ENCODE measurements at places on chromosomes 2 and 18.

GRCh38 chr2:1714291-1715064, 29.8 kb downstream of the PXDN start:
- no peak for DNase-seq

DNA sequence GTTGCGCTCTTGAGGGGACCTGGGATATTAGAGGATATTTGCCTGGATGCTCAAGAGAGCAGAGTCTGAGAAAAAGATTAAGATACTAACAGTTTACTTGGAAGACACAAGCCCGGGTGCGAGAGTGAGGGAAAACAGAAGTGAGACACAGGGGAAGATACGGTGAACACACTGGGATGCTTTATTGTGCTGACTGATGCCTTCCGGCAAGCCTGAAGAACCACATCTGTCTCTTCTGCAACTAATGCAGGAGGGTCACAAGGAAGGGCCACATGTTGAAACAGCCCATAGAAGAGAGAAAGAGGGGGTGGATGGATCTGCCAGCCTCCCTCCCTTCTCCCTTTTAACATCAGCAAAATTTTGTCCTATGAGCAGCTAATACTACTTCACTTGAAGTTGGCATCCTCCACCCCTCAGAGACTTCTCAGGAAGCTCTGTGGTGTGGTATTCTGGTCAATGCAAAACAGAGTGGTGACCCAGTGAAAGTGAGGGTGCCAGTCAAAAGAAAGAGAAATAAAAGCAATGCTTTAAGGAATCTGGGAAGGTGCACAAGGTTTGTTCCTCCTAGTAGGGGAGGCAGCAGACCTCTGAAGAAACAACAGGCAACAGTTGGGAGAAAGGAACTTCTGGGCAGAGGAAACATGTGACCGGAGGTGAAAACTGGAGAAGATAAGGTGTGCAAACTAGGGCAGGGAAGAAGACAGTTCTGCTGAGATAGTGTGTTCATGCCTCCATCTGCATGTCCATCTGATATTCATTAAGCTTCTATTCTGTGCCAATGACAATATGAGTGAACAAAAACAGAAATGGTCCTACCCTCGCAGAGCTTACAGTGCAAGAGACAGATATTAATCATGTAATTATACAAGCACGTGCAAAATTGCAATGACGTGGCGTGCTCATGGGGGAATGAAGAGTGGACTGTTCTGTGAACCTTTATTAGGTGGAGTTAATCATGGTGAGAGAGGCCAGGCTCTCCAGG, 107.1 kb downstream of the LYPD6B start:
- DNase-seq, result no peak

DNA sequence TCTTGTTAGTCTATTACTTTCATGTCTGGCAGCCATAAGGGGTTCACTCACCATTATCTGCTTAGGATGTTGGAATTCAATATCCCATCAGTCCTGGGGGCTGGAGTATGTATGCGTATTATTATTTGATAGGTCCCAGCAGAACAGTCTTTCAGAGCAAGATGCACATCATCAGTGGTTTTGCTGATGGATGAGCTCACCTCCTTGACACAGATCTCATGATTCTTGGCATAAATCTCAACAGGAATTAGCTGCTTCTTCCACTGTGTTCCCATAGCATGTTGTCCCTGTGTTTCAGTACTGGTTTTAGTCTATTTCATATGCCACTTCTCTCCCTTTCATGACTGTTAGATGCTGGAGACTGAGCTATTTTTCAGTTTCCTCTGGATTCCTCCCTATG, 442.5 kb downstream of the ARHGAP15 start:
- DNase-seq, result no peak

DNA sequence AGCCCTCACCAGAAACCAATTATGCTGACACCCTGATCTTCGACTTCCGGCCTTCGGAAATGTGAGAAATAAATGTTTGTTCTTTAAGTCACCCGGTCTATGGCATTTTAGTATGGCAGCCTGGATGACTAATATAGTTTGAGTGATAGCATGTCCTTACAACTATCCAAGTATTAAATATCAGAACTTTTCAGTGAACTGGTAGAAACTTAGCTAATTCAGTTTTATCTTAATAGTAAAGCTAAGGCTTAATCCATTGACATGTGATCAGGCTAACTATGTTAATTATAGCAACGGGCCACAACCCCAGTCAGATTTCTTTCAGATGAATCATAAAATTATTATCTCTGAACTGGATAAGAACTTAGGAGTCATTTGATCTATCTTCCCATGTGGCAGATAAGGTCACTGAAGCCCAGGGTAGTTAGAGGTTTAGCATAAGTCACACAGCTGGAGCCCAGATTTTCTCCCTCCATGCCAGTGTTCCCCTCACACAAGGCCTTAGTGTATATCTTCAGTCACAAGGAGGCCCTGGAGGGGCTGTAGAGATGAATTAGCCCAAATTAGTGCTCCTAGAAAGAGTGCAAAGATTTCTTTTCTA, 40.7 kb upstream of the UPP2 start:
- DNase-seq, result no peak

GRCh38 chr2:170486730-170487129, 228.4 kb upstream of the SP5 start:
- DNase-seq, result no peak

DNA sequence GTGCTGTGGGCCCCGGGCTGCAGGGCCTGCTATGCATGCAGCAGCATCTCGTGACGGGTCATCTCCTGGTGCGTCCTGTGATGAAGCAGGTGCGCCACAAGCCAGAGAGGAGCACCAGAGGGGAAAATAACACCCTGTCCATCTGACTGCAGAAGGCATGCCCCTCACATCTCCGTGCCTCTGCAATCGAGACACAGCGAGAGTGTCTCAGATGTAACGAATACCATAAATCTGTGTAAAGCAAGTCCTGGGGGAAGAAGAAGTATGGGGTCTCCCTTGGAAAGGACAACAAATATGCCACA, 137.5 kb downstream of the PTGR3 start:
- no peak for DNase-seq

Data from CD4-positive, alpha-beta T cell treated with Interferon gamma for 1 hour (primary cell).